ENCODE measurements at places on chromosomes 6 and 20.

DNA sequence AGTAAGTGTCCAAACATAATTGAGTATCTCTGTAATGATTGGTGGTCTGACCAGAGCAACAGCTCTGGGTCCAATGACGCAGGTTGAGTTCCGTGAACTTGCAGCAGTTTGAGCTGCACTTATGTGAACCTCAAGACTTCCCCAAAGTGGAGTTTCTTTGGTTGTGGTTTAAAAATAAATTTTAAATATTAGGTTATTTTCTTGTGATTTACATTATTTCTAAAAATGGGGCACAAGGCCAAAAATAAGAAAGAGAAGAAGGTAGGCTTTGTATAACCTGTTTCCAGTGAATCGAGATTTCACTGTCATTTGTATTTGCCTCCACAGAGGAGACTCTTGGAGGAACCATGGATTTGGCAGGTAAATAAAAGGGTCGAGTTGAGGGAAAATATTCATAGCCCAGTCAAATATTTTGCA lies 166.4 kb upstream of the ZNF217 start:
- no peak for DNase-seq

DNA sequence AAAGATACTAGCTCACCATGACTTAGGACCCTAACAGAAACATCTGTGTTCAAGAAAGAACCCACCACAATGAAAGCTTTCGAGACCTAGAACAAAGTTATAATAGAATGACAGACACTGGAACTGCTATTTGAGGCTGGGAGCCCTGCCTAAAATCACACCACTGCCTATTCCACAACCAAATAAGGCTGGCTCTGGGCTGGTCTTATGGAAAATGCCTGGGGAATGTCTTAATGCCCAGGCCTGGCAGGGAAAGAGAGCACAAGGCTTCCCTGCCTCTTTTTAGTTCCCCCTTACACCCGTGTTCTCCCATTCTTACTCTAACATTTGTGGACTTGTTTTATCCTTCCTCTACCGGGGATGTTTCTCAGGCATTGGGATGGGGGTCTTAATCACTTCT lies 5.6 kb upstream of the METTL24 start:
- DNase-seq, result no peak

DNA sequence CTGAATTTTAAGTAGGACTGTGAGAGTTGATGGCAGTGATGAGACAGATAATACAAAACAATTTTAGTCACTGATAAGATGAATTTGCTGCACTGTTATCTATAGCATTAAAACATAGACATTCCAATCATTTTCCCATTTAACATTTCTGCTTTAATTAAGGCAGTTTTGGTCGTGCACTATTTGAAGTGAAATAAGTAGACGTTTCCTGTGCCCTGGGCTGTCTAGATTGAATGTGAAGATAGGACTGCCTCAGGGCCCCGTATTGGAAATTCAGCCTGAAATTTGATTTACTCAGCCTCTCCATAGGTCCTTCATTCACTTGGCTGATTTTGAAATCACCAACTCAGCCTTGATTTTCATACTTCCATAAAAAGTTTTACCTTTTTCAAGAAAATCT lies 48.3 kb downstream of the ARID1B start:
- DNase-seq, result no peak

- DNase-seq, result no peak
These were observed 136.0 kb upstream of the CNR1 start for GRCh38 chr6:88301888-88302768.

- no peak for DNase-seq
These were observed 348.4 kb downstream of the KIF16B start for GRCh38 chr20:16224836-16225235.

DNA sequence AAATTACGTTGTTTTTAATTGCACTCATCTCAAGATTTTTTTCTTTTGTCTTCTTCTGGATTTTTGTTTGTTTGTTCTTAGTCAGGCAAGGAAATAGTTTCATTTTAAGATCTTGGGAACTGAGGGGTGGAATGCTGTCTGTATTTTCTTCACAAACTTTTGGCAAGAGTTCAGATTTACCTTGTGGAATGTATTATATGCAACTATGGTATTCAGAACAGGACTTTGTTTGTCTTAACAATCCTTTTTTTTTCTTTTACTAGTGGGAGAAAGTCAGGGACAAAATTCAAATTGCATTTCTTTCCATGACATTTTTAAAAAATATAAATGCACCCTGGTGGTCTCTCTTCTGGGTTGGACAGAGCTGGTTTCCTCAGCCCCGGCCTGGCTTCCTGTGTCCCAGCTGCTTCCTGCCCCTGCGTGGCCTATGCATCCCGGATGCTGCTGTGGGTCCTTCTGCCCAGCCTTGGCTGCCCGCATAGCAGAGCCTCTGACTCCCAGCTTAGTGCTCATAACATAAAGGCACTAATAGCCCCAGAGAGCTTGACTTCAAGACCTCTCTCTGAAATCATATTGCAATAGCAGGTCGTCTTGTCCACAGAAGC lies 520.7 kb downstream of the QKI start:
- no peak for DNase-seq

DNA sequence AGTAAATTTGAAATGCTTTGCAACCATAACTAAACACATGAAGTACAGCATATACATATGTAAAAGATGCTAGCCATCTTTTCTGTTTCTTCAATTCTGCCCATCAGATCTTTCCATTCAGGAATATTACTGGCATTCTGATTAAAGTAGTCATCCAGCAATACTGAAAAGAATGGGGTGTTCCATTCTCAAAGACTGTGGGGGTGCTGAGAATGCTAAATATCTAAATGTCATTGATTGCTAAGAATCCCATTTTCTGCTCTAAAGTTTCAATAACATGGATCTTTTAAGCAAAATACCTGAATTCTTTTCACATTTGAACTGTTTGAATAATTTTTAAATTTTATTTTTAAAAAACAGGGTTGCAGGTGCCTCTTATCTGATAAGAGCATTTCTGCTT lies 6.2 kb downstream of the RSPO3 start:
- no peak for DNase-seq

DNA sequence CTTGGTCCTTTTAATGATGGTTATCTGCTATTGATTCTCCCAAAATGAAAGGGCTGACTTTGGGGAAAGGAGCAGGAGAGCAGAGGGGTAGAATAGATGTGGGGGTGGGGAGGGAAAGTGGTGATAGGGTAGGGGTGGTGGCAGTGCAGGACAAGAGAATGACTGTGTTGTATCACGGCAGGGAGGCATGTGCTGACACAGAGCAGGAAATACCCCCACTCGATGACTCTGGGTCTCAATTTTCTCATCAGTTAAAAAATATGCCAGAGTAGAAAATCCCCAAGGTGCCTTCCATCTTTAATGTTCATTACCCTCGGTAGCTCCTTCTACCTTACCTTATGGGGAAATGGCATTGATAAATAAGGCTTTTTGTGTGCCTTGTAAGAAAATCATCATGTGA lies 79.0 kb upstream of the ATXN1 start:
- DNase-seq, result no peak

GRCh38 chr20:57130160-57130772 lies 136.2 kb downstream of the BMP7 start:
- DNase-seq, result no peak

DNA sequence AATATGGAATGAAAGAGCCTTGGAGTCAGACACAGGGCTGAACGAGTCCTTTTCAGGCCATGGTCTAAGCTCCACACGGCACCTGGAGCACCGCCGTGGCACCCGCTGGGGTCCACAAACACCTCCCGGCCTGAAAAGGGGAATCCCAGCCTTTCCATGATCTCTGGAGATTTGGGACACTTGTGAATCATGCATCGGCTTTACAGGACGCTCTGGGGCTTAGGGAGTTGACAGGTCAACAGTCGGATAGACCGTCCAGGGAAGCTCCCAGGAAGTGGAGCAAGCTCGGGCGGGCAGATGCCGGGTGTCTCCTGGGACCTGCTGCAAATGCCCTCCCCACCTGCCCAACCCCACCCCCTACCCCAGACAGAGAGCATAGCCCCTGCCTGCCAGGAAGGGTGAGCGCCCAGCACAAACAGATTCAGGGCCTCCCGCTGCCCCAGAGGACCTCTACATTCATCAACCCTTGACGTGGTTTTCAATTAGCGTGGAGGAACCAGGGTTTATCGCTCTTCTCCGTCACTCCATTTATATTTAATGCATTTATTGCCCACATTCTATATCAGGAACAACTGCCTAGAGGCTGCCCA lies 53.6 kb downstream of the YTHDF1 start:
- DNase-seq, result no peak

DNA sequence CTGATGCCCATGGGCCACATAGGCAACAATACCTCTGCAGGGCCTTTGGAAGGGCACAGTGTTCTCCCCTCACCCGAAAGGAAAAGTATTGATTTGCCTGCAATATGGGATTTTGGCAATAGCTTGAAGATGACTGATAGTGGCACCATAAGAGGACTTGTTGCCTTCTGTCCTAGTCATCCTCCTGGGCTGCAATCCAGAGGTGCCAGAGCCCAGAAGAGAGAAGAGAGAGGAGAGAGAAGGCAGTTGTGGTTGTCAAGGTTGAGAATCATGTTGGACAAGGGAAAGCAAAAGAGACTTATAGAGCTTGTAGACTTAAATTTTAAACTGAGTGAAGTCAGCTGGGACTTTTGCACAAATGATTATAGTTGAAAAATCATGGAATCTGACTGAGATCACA lies 14.6 kb downstream of the HDGFL1 start:
- no peak for DNase-seq

DNA sequence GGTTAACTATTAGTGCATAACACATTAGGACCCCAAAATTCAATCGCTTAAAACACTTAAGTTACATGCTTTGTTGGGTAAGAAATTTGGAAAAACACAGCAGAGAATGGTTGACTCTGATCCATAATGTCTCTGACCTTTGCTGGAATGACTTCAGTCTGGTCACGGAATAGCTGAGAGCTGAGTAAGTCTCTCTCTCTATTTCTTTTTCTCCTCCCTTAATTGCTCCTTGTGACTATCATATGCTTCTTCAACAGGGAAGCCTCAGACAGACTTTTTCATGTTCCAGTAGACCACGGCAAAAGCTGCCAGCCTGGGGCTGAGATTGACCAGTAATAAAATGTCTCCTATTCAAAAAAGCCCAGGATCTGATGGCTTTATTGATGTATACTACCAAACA lies 4.8 kb downstream of the OR12D1 start:
- no peak for DNase-seq

- DNase-seq, result no peak
These were observed 438.4 kb upstream of the FLRT3 start for GRCh38 chr20:14775778-14776177.

GRCh38 chr6:136365776-136366354 lies 76.2 kb upstream of the BCLAF1 start:
- no peak for DNase-seq

GRCh38 chr20:4320291-4320690 lies 304.9 kb upstream of the RNF24 start:
- DNase-seq, result no peak

- DNase-seq, result no peak
These were observed 2.7 kb upstream of the PHF10 start for GRCh38 chr6:169726963-169727362.

DNA sequence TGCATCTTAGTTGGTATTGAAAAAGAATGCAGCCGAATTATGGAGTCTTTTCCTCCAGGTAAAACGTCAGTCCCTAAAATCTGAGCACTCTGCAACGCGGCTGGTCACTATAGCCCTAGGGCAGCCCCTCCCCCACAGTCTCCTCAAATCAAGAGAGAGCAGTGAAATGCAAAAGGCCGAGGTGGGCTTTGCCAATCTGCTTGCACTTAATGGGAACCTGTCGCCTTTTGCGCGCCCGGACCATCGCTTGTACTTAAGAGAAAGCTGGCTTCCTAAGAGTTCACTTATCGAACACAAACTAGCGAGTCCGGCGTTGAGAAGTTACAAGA lies 447 bp downstream of the MCM3 start:
- DNase-seq, result no peak

DNA sequence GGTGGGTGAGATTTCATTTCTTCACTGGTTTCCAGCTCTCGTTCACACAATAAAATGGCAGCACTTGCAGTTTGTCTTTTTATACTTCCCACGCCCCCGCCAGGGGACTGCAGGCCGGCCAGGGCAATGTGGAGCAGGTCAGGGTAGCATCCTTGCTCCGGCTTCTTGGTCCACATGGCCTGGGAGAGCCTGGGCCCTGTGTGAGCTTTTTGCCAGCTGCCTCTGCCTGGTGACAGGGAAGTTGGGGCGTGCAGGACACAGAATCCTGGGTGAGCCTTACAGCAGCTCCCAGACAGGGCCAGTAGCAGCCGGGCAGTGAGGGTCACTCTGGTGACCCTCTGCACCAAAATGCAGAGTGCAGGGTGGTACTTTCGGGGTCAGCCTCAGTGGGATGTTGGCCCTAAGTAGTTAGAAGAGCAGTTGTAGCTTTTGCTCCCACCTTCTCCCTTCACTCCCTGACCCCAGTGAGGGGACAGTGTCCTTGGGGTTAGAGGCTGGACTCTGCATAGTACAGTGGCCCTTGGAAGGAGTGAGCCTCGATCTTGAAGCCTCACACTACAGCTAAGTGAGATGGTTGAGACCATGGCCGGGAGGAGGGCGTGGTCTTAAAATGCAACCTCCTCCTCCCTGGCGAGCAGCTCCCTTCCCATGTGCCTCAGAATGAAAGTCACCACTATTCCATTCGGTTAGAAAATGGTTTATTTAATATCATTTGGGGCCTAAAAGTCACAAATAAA lies 23.8 kb downstream of the PYGB start:
- DNase-seq, result no peak

- DNase-seq, result no peak
These were observed 6.4 kb downstream of the SCAND1 start for GRCh38 chr20:35947907-35948306.

- DNase-seq, result no peak
These were observed 435 bp downstream of the ZSWIM3 start for GRCh38 chr20:45857882-45858216.

DNA sequence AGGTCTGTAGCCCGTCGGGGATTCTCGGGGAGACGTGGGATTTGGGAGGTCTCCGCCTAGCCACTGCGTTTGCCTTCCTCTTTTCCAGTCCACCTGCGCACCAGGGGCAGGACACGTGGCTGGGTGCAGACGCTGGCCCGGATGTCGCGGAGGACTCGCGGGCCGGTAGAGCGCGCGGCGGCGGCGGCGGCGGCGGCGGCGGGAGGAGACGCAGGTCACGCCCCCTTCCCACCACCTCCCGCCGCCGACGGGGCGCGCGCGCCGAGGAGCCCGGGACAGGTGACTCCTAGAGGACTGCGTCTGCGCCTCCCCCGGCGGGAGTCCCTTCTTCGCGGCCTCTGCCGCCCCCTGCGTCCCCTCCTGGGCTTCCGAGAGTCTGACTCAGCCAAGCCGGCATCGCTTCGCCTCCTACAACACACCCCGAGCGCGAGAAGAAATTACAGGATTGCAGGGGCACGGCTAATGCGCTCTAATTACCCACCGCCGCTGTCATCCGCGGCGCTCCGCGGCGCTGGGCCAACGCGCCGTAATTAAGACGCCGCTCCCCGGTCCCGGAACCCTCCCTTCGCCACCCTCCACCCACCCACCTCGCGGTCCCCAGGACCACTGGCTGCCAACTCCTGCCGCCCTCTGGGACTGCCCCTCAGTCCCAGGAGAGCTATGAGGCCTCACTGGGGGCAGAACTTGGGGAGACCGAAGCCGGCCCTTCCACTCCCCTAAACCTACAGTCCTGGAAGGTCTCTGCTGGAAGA lies 124.5 kb downstream of the MRPL14 start:
- DNase-seq, result peak; percentile 32

GRCh38 chr6:37838219-37838921 lies 18.8 kb downstream of the ZFAND3 start:
- DNase-seq, result no peak

- DNase-seq, result no peak
These were observed 26.0 kb downstream of the TOMM6 start for GRCh38 chr6:41813469-41813868.

Data from stimulated activated CD4-positive, alpha-beta T cell treated with anti-CD3 and anti-CD28 coated beads, Interleukin-1b, Interleukin-23, amount 100 ng/mL, for 1 hour (primary cell).